ENCODE measurements at places on chromosomes 13 and 19. TPM values are rescaled to one million over a fixed set of nuclear protein-coding genes. Genes with fewer than 3 reads are reported as not detected.

Gene WDR83
- 9.9 TPM for total RNA-seq

Gene GFY
- not detected for total RNA-seq

Gene CYP4F8
- total RNA-seq = not detected

Gene LILRB1
- total RNA-seq = not detected

Gene CPB2
- not detected for total RNA-seq

Gene SHC2
- total RNA-seq = 1.4 TPM

Gene PSG3
- total RNA-seq = not detected

Gene IGFLR1
- 1.3 TPM for total RNA-seq

Gene ZNF667
- 3.8 TPM for total RNA-seq

Gene PCDH17
- total RNA-seq = 9.4 TPM

Gene CAPN12
- total RNA-seq = 0.28 TPM

Gene NLRP9
- not detected for total RNA-seq

Gene CCNA1
- 12.8 TPM for total RNA-seq

Gene LRG1
- not detected for total RNA-seq

Gene P2RY11
- total RNA-seq = 3.8 TPM

Gene TTC9B
- not detected for total RNA-seq

Gene SWSAP1
- under 0.01 TPM for total RNA-seq

Gene SPRY2
- 47.9 TPM for total RNA-seq

Gene GRIN2D
- 0.28 TPM for total RNA-seq

Gene KIR3DL1
- not detected for total RNA-seq

Gene CEACAM21
- total RNA-seq = not detected

Gene TINCR
- total RNA-seq = 0.28 TPM

Gene MED4
- 25.9 TPM for total RNA-seq

Gene RPL18A
- total RNA-seq = 1,052 TPM

Gene PLIN5
- not detected for total RNA-seq

Gene ICAM5
- 0.96 TPM for total RNA-seq

Gene NCAN
- not detected for total RNA-seq

Gene ATP4B
- total RNA-seq = not detected

Gene GPC6
- total RNA-seq = 4.4 TPM

Gene IGLON5
- not detected for total RNA-seq

Gene ZNF71
- 6.5 TPM for total RNA-seq

Gene RNF113B
- total RNA-seq = not detected

Gene HRC
- total RNA-seq = under 0.01 TPM

Gene ZNF439
- 14.1 TPM for total RNA-seq

Gene STX10
- total RNA-seq = 54.4 TPM
